ENCODE measurements at places on chromosomes 5 and 9. TPM values are rescaled to one million over a fixed set of nuclear protein-coding genes. Genes with fewer than 3 reads are reported as not detected.

The SMIM32 gene
- total RNA-seq, result not detected

The TAF1L gene
- under 0.01 TPM for total RNA-seq

The POU5F2 gene
- 0.33 TPM for total RNA-seq

The IQGAP2 gene
- total RNA-seq, result 1.6 TPM

The BSPRY gene
- total RNA-seq, result not detected

The AOPEP gene
- total RNA-seq, result 45.7 TPM

The DPYSL3 gene
- 18.3 TPM for total RNA-seq

The NRG2 gene
- 0.34 TPM for total RNA-seq

The SPINK5 gene
- not detected for total RNA-seq

The CRHBP gene
- total RNA-seq, result not detected

The EIF4EBP3 gene
- total RNA-seq, result 2.2 TPM

The ATP10B gene
- under 0.01 TPM for total RNA-seq

The TEX48 gene
- not detected for total RNA-seq

The FAM169A gene
- 4.1 TPM for total RNA-seq

The PCDHB11 gene
- total RNA-seq, result 0.43 TPM

The RCL1 gene
- total RNA-seq, result 8.7 TPM

The RXRA gene
- total RNA-seq, result 16.9 TPM

The CNTLN gene
- total RNA-seq, result 8.8 TPM

The ZNF474 gene
- 0.11 TPM for total RNA-seq

The NSA2 gene
- 103 TPM for total RNA-seq

The C5orf58 gene
- total RNA-seq, result not detected

The TRPM6 gene
- 0.09 TPM for total RNA-seq

The RNF183 gene
- not detected for total RNA-seq

The ATOX1 gene
- 63.1 TPM for total RNA-seq

The MEIKIN gene
- total RNA-seq, result not detected

The ARAP3 gene
- 28.7 TPM for total RNA-seq

The BARHL1 gene
- total RNA-seq, result not detected

The ABO gene
- total RNA-seq, result 0.43 TPM

The NPR3 gene
- 0.26 TPM for total RNA-seq

The ZNF300 gene
- total RNA-seq, result 5.4 TPM

The SHISAL2B gene
- total RNA-seq, result not detected

The GADD45G gene
- total RNA-seq, result 0.09 TPM

The NEUROG1 gene
- total RNA-seq, result not detected

The MLANA gene
- not detected for total RNA-seq

The CSF2 gene
- not detected for total RNA-seq

The GRXCR2 gene
- not detected for total RNA-seq

The F2RL2 gene
- 0.11 TPM for total RNA-seq

The EFNA5 gene
- total RNA-seq, result 184 TPM

The SCGB3A2 gene
- not detected for total RNA-seq

The LCNL1 gene
- total RNA-seq, result not detected

The UBE2QL1 gene
- 0.86 TPM for total RNA-seq

The ANKRD18B gene
- under 0.01 TPM for total RNA-seq

The CCIN gene
- 0.11 TPM for total RNA-seq

The WDR38 gene
- not detected for total RNA-seq

Data from dermis lymphatic vessel endothelial cell (primary cell).